ENCODE measurements at places on chromosomes 1 and 21. TPM values are rescaled to one million over a fixed set of nuclear protein-coding genes. Genes with fewer than 3 reads are reported as not detected.

Gene ZC3H12A
- 12.6 TPM for total RNA-seq

Gene RBM34
- total RNA-seq = 102 TPM

Gene XCL1
- not detected for total RNA-seq

Gene FGGY
- 8.3 TPM for total RNA-seq

Gene RHBG
- total RNA-seq = not detected

Gene PLEKHG5
- 25.1 TPM for total RNA-seq

Gene CLDN17
- not detected for total RNA-seq

Gene PERM1
- total RNA-seq = 0.20 TPM

Gene OR2T29
- total RNA-seq = not detected

Gene RGS8
- 0.12 TPM for total RNA-seq

Gene HMGN1
- 259 TPM for total RNA-seq

DNA sequence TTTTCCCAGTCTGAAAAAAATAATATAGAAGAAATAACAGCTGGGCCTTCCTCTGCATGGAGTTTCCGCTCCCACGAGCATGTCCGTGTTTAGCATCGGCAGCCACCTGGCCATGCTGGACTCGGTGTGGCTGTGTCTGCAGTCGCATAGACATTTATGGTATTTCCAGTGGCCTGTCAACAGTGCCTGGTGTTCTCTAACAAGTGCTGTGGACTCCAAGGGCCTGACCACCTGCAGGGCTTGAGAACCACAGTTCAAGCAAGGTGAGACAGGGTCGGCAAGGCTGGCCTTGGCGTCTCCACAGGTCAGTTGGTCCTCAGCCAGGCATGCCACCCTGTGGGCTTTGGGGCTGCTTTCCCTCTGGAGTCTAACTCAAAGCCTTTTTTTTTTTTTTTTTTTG, 124.8 kb downstream of the PGBD5 start:
- no peaks in the 10 kb centered on the region for H3K36me3 ChIP-seq
- H3K27ac ChIP-seq = no peak overlapping the region
- peaks cover 3% of the 10 kb centered on the region for H3K4me1 ChIP-seq
- H3K27me3 ChIP-seq = no peaks in the 10 kb centered on the region
- H3K4me3 ChIP-seq = no peak overlapping the region
- DNase-seq = no peak

GRCh38 chr1:25556132-25556670, 12.8 kb downstream of the LDLRAP1 start:
- H3K4me1 ChIP-seq = peaks cover 8% of the 10 kb centered on the region
- no peaks in the 10 kb centered on the region for H3K36me3 ChIP-seq
- H3K27ac ChIP-seq = no peak overlapping the region

GRCh38 chr1:41672173-41672572, 187.7 kb upstream of the EDN2 start:
- no peaks in the 10 kb centered on the region for H3K27me3 ChIP-seq
- H3K4me1 ChIP-seq = peaks cover 44% of the 10 kb centered on the region
- peak; percentile 81 for DNase-seq
- H3K27ac ChIP-seq = peak overlapping the region; percentile 79
- no peaks in the 10 kb centered on the region for H3K36me3 ChIP-seq

- no peaks in the 10 kb centered on the region for H3K36me3 ChIP-seq
- no peaks in the 10 kb centered on the region for H3K27me3 ChIP-seq
- H3K4me1 ChIP-seq = no peaks in the 10 kb centered on the region
- no peak overlapping the region for H3K4me3 ChIP-seq
- H3K27ac ChIP-seq = no peak overlapping the region
These were observed 44.1 kb upstream of the RGS21 start for GRCh38 chr1:192272732-192273131.

GRCh38 chr1:14773396-14774025, 175.0 kb downstream of the KAZN start:
- H3K4me1 ChIP-seq = no peaks in the 10 kb centered on the region
- no peaks in the 10 kb centered on the region for H3K27me3 ChIP-seq
- no peak overlapping the region for H3K27ac ChIP-seq
- DNase-seq = no peak
- no peaks in the 10 kb centered on the region for H3K36me3 ChIP-seq
- no peak overlapping the region for H3K4me3 ChIP-seq

DNA sequence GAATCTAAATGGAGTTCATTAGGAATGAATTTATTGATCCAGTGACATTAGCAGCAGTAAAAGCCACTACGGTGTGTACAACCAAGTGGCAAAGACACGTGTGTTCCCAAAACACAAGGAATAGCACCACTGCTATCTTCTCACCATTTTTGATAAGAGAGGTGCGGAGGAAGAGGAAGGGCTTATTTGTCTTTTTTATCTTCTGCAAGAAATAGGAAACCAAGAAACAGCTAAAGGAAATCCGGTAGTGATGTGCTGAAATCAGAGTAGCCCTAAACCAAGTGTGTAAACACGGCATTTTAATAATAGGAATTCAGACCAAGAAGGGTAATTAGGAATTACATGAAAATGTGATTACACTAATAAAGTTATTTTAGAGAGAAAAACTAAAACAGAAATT, 9.1 kb upstream of the SCYL3 start:
- no peak for DNase-seq
- H3K27ac ChIP-seq = no peak overlapping the region
- H3K4me3 ChIP-seq = no peak overlapping the region
- no peaks in the 10 kb centered on the region for H3K36me3 ChIP-seq

DNA sequence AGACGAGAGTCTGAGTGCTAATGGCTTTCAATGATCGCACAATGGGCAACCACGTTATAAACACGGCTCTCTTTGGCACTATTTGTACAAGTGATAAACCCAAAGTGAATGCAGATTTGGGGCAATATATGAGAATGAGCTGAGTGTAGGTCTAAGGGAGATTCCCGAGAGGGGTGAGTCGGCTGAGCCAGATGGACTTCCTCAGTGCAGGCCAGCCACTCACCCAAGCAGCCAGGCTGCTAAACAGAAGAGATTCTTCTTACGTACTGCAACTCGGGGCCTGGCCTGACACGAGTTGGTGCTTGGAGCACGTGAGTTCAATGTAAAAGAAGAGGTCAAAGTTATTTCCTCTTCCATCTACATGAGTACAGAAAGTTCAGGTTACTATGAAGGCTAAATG, 6.2 kb upstream of the MIXL1 start:
- no peaks in the 10 kb centered on the region for H3K4me1 ChIP-seq
- H3K27ac ChIP-seq = no peak overlapping the region
- no peak for DNase-seq
- H3K36me3 ChIP-seq = no peaks in the 10 kb centered on the region
- no peak overlapping the region for H3K4me3 ChIP-seq

- no peak overlapping the region for H3K4me3 ChIP-seq
- no peaks in the 10 kb centered on the region for H3K27me3 ChIP-seq
- no peak overlapping the region for H3K27ac ChIP-seq
- no peaks in the 10 kb centered on the region for H3K36me3 ChIP-seq
- peaks cover 3% of the 10 kb centered on the region for H3K4me1 ChIP-seq
- no peak for DNase-seq
These were observed 9.9 kb downstream of the PAFAH2 start for GRCh38 chr1:25987951-25988350.

GRCh38 chr1:59396387-59396786, 99.5 kb downstream of the FGGY start:
- peaks cover 18% of the 10 kb centered on the region for H3K4me1 ChIP-seq
- no peaks in the 10 kb centered on the region for H3K27me3 ChIP-seq
- no peak overlapping the region for H3K27ac ChIP-seq
- H3K4me3 ChIP-seq = no peak overlapping the region
- no peak for DNase-seq

GRCh38 chr1:28508435-28508754, 2.6 kb downstream of the RCC1 start:
- peak overlapping the region; percentile 73 for H3K27ac ChIP-seq
- no peak for DNase-seq
- peaks cover 25% of the 10 kb centered on the region for H3K4me1 ChIP-seq

DNA sequence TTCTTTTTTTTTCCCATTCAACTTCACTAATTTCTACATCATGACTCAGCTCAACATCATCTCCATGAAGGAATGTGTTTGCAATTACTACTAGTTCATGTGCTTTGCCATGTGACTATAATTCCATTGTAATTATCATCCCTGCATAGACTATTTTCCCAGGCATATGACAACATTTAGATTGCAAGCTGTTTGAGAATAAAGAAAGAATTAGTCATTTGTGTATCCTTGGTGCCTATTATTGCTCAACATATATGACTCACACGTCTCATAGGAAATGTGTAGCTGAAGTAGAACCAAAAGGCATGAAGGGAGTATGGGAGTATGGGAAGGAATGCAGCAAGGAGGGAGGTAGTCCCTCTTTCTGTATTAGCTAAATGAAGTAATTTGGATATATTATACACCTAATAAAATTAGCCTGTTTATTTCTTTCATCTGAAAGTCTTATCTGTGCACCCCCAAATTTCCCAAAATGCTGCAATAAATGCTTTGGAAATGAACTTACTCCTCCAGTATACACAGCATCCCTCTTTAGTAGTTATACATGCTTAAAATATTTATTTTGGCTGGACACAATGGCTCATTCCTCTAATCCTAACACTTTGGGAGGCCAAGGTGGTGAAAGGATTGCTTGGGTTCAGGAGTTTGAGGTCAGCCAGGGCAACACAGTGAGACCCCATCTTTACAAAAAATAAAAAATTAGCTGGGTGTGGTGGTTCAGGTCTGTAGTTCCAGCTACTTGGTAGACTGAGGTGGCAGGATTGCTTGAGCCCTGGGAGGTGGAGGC, 316.9 kb upstream of the ADGRL4 start:
- peak overlapping the region; percentile 82 for H3K27ac ChIP-seq
- no peaks in the 10 kb centered on the region for H3K27me3 ChIP-seq
- peaks cover 13% of the 10 kb centered on the region for H3K4me1 ChIP-seq
- H3K4me3 ChIP-seq = no peak overlapping the region
- H3K36me3 ChIP-seq = no peaks in the 10 kb centered on the region

GRCh38 chr21:17576080-17576835, 36.4 kb downstream of the BTG3 start:
- H3K27me3 ChIP-seq = no peaks in the 10 kb centered on the region
- DNase-seq = no peak
- no peaks in the 10 kb centered on the region for H3K4me1 ChIP-seq
- no peaks in the 10 kb centered on the region for H3K36me3 ChIP-seq
- H3K4me3 ChIP-seq = no peak overlapping the region

GRCh38 chr1:48670234-48671020, 106.3 kb downstream of the BEND5 start:
- no peak for DNase-seq
- H3K4me3 ChIP-seq = no peak overlapping the region
- H3K36me3 ChIP-seq = no peaks in the 10 kb centered on the region

- H3K4me1 ChIP-seq = peaks cover 8% of the 10 kb centered on the region
- peaks cover 27% of the 10 kb centered on the region for H3K36me3 ChIP-seq
- H3K4me3 ChIP-seq = no peak overlapping the region
- DNase-seq = no peak
- H3K27ac ChIP-seq = no peak overlapping the region
- no peaks in the 10 kb centered on the region for H3K27me3 ChIP-seq
These were observed 81.6 kb downstream of the KIRREL1 start for GRCh38 chr1:158075078-158075477.

DNA sequence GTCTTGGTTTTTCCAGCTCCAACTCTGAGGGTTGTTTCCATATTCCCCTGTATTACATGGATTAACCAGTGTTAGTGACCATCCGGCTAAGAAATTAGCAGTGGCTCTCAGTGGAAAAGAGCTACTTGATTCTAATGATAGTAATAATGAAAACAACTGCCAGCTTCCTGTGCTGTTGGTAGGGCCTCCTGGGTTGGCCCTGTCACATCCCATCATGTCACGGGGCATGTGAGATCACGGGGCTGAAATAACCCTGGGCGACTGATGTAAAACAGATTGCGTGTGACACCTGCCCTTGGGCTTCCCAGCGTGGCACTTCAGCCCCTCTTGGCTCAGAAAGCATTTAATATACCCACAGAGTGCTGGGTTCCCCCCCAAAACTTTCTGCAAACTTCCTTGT, 149.0 kb downstream of the ROR1 start:
- peaks cover 22% of the 10 kb centered on the region for H3K4me1 ChIP-seq
- no peak overlapping the region for H3K4me3 ChIP-seq
- no peak overlapping the region for H3K27ac ChIP-seq
- no peak for DNase-seq
- no peaks in the 10 kb centered on the region for H3K36me3 ChIP-seq

DNA sequence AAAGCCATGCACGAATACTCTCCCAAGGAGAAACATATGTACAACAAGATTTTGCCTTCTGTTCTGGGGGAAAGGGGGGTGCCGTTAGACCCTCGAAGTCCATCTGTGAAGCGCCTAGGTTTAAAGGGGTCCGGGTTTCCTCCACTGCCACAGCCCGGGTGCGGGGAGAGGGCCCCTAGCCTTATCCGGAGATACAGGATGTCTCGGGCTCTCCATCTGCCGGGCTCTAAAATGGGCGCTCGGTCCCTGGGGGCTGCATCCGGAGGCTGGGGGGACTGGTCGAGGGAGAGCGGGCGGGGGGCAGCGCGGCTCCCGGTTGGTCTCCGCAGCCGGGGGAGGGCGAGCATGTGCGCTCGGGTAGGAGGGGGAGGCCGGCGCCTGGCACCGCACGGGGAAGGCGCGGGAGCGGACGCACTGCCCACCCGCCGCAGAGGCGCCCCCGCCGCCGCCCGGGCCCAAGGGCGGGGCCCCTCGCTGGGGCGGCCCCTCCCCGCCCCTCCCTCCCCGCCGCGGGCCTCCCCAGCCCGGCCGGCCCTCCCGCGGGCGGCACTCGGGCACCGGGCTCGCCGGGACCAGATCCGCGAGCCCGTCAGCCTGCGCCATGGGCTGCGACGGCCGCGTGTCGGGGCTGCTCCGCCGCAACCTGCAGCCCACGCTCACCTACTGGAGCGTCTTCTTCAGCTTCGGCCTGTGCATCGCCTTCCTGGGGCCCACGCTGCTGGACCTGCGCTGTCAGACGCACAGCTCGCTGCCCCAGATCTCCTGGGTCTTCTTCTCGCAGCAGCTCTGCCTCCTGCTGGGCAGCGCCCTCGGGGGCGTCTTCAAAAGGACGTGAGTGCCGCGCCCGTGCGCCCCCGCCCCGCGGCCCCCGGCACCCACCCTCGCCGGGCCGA, 63.1 kb downstream of the ELK4 start:
- no peaks in the 10 kb centered on the region for H3K4me1 ChIP-seq
- H3K27me3 ChIP-seq = peaks cover 75% of the 10 kb centered on the region
- no peak for DNase-seq
- no peaks in the 10 kb centered on the region for H3K36me3 ChIP-seq
- no peak overlapping the region for H3K27ac ChIP-seq
- H3K4me3 ChIP-seq = no peak overlapping the region

DNA sequence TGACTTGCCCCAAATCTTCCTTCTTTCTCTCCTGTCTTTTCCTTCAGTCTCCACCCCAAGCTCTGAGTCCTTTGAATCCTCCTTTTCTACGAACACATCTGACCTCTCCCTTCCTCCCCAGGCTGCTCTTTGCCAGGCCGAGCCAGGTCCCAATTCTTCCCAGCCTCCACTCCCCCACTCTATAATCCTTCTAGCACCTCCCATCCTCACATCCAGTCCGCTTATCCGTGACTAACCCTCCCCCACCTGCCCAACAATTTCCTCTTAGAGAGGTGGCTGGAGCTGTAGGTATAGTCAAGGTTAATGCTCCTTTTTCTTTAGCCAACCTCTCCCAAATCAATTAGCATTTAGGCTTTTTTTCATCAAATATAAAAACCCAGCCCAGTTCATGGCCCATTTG, 9.5 kb upstream of the HPDL start:
- H3K4me1 ChIP-seq = no peaks in the 10 kb centered on the region
- no peak for DNase-seq
- H3K27me3 ChIP-seq = no peaks in the 10 kb centered on the region
- no peaks in the 10 kb centered on the region for H3K36me3 ChIP-seq
